ENCODE measurements at places on chromosomes 2 and 18. TPM values are rescaled to one million over a fixed set of nuclear protein-coding genes. Genes with fewer than 3 reads are reported as not detected.

The TTN gene
- total RNA-seq = 4.7 TPM

The POTEC gene
- total RNA-seq = not detected

The BOK gene
- total RNA-seq = 111 TPM

The APCDD1 gene
- not detected for total RNA-seq

The LTBP1 gene
- 27.4 TPM for total RNA-seq

The IL37 gene
- total RNA-seq = not detected

The ZNF892 gene
- 2.6 TPM for total RNA-seq

The SMCHD1 gene
- 23.2 TPM for total RNA-seq

The PAX8 gene
- total RNA-seq = 2.1 TPM

The CPO gene
- total RNA-seq = not detected

The CCBE1 gene
- total RNA-seq = 3.5 TPM

The COA5 gene
- total RNA-seq = 13.3 TPM

The CHRNG gene
- total RNA-seq = not detected

The MTCL1 gene
- 17.1 TPM for total RNA-seq

The SERPINB5 gene
- total RNA-seq = not detected

The ZSWIM2 gene
- total RNA-seq = not detected

The RGPD4 gene
- not detected for total RNA-seq

The NPAS2 gene
- 21.7 TPM for total RNA-seq

The RBKS gene
- total RNA-seq = 1.0 TPM

The RNPEPL1 gene
- 51.2 TPM for total RNA-seq

The SNED1 gene
- 4.3 TPM for total RNA-seq

The MARCHF4 gene
- 16.3 TPM for total RNA-seq

The TDRD15 gene
- not detected for total RNA-seq
